ENCODE measurements at places on chromosomes 16 and 17. TPM values are rescaled to one million over a fixed set of nuclear protein-coding genes. Genes with fewer than 3 reads are reported as not detected.

GRCh38 chr16:106623-107324, 28.7 kb downstream of the MPG start:
- DNase-seq = peak; percentile 68
- no peaks in the 10 kb centered on the region for H3K27me3 ChIP-seq
- peaks cover 2% of the 10 kb centered on the region for H3K4me1 ChIP-seq
- H3K27ac ChIP-seq = no peak overlapping the region
- H3K4me3 ChIP-seq = no peak overlapping the region
- H3K36me3 ChIP-seq = peaks cover 4% of the 10 kb centered on the region

DNA sequence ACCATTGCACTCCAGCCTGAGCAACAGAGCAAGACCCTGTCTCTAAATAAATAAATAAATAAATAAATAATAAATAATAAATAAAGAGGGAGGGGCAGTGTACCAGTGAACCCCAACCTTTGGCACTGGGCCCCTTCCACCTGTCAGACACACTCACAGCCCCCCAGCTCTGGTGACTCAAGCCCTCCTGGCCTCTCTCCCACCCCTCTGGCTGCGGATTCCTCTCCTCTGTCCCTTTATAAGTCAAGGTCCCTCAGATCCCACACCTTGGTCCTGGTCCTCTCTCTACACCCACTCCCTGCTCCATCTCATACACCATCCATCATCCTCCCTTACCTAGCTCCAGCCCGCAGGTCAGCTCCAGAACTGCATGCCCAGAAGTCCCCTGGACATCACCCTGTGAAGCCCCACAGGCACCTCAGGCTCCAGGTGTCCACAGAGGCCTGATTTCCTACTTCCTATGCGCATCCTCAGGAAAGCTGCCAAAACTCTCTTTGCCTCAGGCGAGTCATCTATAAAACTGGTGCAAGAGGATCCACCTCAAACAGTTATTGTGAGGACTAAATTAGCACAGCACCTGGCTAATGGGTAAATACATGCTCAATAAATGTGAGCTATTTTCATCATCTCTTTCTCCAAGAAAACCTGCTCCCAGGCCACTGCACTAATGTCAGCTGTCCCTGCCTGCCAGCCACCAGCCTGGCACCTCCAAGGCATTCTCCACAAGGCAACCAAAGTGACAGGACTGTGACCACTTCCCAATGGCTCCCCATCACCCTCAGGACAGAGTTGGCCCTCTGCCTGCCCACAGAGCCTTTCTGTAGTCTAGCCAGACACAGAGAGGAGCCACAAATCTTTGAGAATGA, 46.8 kb downstream of the BEAN1 start:
- H3K27ac ChIP-seq = no peak overlapping the region
- H3K27me3 ChIP-seq = peaks cover 1% of the 10 kb centered on the region
- no peaks in the 10 kb centered on the region for H3K36me3 ChIP-seq
- H3K4me3 ChIP-seq = no peak overlapping the region
- H3K4me1 ChIP-seq = peaks cover 30% of the 10 kb centered on the region

DNA sequence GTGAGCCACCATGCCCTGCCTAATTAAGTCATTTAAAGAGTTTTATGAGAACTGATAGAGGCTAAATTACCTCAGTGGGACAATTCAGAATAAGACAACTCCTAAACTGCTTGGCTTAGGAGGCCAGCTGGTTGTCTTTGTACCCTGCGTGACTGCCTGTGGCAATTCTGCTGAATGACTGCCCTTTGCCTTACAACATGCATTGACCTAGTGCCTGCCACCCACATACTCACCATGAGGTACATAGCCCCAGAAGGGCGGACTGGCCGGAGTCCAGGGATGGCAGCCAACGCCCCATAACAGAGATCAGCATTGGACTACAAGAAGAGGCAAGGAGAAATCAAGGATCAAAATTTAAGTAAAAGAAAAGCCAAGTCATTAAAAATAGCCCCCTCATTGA, 7.3 kb downstream of the TAT start:
- H3K27ac ChIP-seq = no peak overlapping the region
- no peak for DNase-seq
- peaks cover 13% of the 10 kb centered on the region for H3K4me1 ChIP-seq
- H3K4me3 ChIP-seq = no peak overlapping the region

- H3K4me1 ChIP-seq = peaks cover 3% of the 10 kb centered on the region
- no peak for DNase-seq
- H3K27me3 ChIP-seq = no peaks in the 10 kb centered on the region
- H3K27ac ChIP-seq = no peak overlapping the region
Observed at GRCh38 chr16:70712942-70713341, 27.1 kb upstream of the MTSS2 start.

The LPO gene
- total RNA-seq = not detected

- H3K4me3 ChIP-seq = no peak overlapping the region
- no peak for DNase-seq
- peaks cover 13% of the 10 kb centered on the region for H3K27me3 ChIP-seq
- H3K4me1 ChIP-seq = no peaks in the 10 kb centered on the region
- H3K36me3 ChIP-seq = no peaks in the 10 kb centered on the region
Observed at GRCh38 chr16:22736791-22737190, 77.2 kb upstream of the HS3ST2 start.

GRCh38 chr17:49787884-49788477, 500 bp upstream of the KAT7 start:
- DNase-seq = peak; percentile 56
- peaks cover 27% of the 10 kb centered on the region for H3K36me3 ChIP-seq
- H3K4me1 ChIP-seq = peaks cover 49% of the 10 kb centered on the region

DNA sequence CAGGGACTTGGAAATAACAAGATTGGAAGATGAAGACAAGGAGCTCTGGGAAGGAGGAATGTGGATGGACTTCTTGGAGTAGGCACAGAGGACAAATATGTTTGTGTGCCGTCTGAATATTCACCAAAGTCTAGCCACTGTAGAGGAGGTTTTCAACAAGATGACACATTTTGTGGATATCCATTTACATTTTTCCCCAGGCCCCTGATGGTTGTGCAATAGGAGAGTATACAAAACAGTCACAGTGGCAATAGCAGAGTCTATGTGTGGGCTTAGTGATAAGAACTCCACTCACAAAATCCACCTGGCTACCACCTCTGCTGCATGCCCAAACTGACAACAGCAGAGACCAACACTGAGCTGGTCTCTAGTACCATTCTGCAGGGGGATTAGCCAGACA, 32.6 kb upstream of the RPL38 start:
- no peak overlapping the region for H3K4me3 ChIP-seq
- no peaks in the 10 kb centered on the region for H3K36me3 ChIP-seq
- H3K27ac ChIP-seq = no peak overlapping the region
- peaks cover 43% of the 10 kb centered on the region for H3K27me3 ChIP-seq

- peaks cover 14% of the 10 kb centered on the region for H3K4me1 ChIP-seq
- H3K27ac ChIP-seq = peak overlapping the region; percentile 20
- H3K27me3 ChIP-seq = no peaks in the 10 kb centered on the region
- DNase-seq = peak; percentile 68
- peaks cover 17% of the 10 kb centered on the region for H3K36me3 ChIP-seq
Observed at GRCh38 chr16:24921229-24921628, 75.5 kb downstream of the SLC5A11 start.

The OTOP2 gene
- not detected for total RNA-seq

DNA sequence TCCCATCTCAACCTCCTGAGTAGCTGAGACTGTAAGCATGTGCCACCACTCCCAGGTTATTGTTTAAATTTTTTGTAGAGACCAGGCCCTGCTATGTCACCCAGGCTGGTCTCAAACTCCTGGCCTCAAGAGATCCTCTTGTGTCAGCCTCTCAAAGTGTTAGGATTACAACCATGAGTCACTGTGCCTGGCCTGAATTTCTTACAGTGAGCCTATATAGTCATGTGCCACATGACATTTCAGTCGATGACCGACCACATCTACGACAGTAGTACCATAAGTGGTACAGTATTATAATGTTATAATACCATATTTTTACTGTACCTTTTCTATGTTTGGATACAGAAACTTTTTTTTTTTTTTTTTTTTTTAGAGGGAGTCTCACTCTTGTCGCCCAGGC, 195.3 kb downstream of the STX8 start:
- no peaks in the 10 kb centered on the region for H3K27me3 ChIP-seq
- H3K27ac ChIP-seq = no peak overlapping the region
- H3K4me1 ChIP-seq = peaks cover 5% of the 10 kb centered on the region
- DNase-seq = no peak
- peaks cover 24% of the 10 kb centered on the region for H3K36me3 ChIP-seq
- no peak overlapping the region for H3K4me3 ChIP-seq

DNA sequence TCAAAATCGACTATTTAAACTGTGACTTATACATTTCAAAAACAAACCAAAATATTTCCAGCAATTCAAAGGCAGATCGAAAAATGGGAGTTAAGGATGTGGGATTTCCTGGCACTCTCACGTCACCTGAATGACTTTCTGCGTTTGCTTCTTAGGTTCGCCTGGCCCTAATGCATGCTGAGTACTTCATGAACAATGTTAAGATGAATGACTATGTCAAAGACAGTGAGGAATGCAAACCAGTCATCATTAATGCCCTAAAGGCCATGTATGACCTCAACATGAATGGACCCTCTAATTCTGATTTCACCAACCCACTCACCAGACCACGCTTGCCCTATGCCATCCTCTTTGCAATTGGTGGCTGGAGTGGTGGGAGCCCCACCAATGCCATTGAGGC, 7.3 kb downstream of the KLHL10 start:
- H3K27me3 ChIP-seq = no peaks in the 10 kb centered on the region
- H3K4me3 ChIP-seq = no peak overlapping the region
- peaks cover 2% of the 10 kb centered on the region for H3K36me3 ChIP-seq
- no peaks in the 10 kb centered on the region for H3K4me1 ChIP-seq

- H3K4me1 ChIP-seq = peaks cover 3% of the 10 kb centered on the region
- H3K27me3 ChIP-seq = no peaks in the 10 kb centered on the region
- H3K27ac ChIP-seq = no peak overlapping the region
- peak; percentile 59 for DNase-seq
Observed at GRCh38 chr16:3938843-3939624, 58.5 kb upstream of the CREBBP start.

DNA sequence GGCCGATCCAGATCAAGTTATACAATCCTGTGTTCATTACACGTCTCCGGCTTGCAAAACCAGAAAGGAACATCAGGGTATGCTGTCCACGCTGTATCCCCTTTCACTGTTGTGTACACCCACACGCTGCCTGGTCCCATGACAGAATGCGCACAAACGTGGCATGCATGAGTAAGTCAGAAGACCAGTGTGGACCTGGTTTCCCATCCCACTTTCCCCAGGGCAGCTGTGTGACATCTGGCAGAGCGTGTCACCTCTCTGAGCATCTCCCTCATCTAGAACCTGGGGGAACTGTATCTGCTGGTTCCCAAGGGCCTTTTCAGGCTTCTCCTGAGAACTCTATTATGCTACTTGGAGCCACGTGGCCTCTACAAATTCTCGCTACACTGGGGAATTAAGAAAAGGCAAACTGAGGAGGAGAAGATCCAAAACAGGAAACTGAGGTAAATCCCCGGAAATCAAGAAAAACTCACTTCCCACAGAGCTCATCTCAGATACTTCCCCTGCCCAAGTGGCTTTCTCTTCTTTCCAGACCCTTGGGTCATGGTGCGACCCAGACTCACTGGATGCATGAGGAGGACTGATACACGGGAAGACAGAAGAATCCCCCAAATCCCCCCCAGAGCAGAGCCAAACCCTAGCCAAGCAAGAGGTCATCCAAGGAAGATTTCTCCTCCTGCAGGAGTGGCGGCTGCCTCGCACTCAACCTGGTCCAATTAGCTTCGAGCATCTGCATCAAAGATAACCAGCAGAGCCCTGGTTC, 139.3 kb downstream of the GAS7 start:
- H3K27me3 ChIP-seq = no peaks in the 10 kb centered on the region
- no peaks in the 10 kb centered on the region for H3K36me3 ChIP-seq
- H3K4me3 ChIP-seq = no peak overlapping the region

The IQCK gene
- total RNA-seq = 0.82 TPM

- no peak for DNase-seq
- H3K4me3 ChIP-seq = no peak overlapping the region
- no peak overlapping the region for H3K27ac ChIP-seq
- H3K4me1 ChIP-seq = peaks cover 18% of the 10 kb centered on the region
- no peaks in the 10 kb centered on the region for H3K27me3 ChIP-seq
- peaks cover 57% of the 10 kb centered on the region for H3K36me3 ChIP-seq
Observed at GRCh38 chr16:11844499-11844898, 6.8 kb downstream of the RSL1D1 start.

The SMIM36 gene
- not detected for total RNA-seq

DNA sequence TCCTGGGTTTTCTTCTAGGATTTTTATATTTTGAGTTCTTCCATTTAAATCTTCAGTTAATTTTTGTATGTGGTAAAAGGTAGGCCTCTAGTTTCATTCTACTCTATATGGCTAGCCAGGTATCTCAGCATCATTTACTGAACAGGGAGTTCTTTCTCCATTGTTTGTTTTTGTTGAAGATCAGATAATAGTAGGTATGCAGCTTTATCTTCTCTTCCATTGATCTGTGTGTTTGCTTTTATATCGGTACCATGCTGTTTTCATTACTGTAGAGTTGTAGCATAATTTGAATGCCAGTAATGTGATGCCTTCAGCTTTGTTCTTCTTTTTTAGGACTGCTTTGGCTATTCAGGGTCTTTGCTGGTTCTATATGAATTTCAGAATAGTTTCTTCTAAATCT, 77.3 kb downstream of the USP22 start:
- no peak overlapping the region for H3K4me3 ChIP-seq
- H3K27ac ChIP-seq = no peak overlapping the region
- H3K4me1 ChIP-seq = peaks cover 3% of the 10 kb centered on the region

DNA sequence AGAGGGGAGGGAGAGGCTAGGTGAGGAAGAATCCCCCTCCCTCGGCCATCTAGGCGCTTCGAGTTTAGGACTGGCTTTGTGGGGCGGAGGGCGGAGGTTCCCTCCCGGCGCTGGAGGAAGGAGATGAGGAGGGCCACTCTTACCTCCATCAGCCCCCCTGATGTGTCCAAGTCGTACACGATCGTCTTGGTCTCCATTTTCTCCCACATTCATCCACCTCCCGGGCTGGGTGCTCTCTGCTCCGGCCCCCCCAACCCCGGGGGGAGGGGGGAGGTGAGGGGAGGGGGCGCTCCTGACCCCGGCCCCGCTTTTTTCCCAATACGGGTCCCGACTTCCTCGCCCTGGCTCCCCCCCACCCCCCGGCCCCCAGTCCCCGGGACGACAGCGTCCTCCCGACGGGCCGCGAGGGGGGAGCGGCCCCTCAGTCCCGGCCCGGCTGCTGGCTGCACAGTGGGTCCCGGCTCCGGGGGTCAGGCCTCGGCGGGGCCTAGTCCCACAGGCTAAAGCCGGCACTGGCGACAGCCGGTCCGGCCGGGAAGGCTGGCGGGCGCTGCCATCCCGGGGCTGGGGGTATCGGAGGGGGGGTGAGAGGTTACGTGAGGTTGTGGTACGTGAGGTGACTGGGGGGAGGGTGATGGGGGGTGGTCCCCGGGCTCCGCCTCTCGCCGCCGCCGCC, 428 bp downstream of the PHF12 start:
- H3K27me3 ChIP-seq = no peaks in the 10 kb centered on the region
- peaks cover 23% of the 10 kb centered on the region for H3K36me3 ChIP-seq
- DNase-seq = no peak
- peak overlapping the region; percentile 94 for H3K4me3 ChIP-seq
- H3K27ac ChIP-seq = peak overlapping the region; percentile 95

The TPSAB1 gene
- total RNA-seq = not detected

All from activated CD8-positive, alpha-beta memory T cell treated with anti-CD3 and anti-CD28 coated beads, Interleukin-2, amount 10 ng/mL, durations not matched to agents 7 days and 5 days (primary cell).